ENCODE measurements at places on chromosomes 7 and 10.

DNA sequence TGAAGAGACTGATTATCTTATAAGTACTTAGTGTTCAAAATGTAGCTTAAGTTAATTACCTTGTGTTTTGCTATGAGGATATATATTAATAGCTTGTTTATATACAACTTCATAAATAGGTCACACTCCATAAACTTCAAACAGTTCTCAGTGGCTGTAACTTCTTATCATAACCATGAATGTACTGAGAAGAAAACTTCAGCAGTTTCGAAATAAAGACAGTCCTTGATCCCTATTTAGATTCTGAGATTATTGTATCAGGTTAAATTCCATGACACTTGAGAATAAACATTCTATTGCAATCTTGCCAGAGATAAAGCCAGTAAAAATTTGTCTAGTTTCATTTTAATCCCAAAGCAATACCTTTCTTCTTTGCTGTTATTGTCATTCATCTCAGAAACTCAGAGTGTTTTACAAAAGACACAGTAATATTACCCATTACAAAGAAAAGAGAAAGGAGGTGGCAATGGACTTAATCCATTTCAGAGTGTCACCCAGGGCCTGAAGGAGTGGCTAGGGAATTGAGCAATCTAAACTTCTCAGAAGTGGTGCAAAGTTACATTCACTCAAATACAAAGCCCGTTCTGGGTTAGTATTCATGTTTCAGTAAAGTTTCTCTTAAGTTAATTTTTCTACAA lies 403.6 kb downstream of the SEMA3D start:
- no peak for DNase-seq

GRCh38 chr10:5089865-5090264 lies 4.3 kb upstream of the AKR1C3 start:
- no peak for DNase-seq

DNA sequence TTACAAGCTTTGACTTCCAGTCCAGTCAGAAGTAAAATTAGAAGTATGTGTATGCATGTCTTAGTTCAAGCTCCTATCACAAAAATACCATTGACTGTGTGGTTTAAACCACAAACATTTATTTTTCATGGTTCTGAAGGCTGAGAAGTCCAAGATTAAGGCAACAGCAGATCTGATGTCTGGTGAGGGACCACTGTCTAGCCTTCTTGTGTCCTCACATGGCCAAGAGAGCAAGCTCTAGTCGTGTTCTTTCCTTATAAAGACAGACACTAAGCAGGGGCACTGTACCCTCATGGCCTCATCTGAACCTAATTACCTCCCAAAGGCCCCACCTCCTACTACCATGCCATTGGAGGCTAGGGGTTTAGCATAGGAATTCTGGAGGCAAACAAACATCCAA lies 41.3 kb upstream of the ARL4A start:
- no peak for DNase-seq

DNA sequence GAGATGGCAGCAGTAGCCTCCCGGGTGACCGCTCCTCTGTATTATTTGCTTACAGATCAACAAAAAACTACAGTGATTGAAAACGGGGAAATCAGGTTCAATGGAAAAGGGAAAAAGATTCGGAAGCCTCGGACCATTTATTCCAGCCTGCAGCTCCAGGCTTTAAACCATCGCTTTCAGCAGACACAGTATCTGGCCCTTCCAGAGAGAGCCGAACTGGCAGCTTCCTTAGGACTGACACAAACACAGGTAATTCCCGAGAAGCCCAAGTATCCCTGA lies 2.2 kb downstream of the DLX6 start:
- no peak for DNase-seq
